Activated T-cell treated with anti-CD3 and anti-CD28 coated beads for 48 hours (primary cell): ENCODE measurements at places on chromosomes 12 and 14.

- DNase-seq = peak; percentile 46
Measured at GRCh38 chr12:53102883-53103807, at the start of gene SOAT2. Gene SOAT2 (plus strand): TSS chr12:53103486. CDS start chr12:53103578, 92 bp downstream.

GRCh38 chr14:64218344-64219240, 75.6 kb downstream of the ESR2 start:
- no peak for DNase-seq

DNA sequence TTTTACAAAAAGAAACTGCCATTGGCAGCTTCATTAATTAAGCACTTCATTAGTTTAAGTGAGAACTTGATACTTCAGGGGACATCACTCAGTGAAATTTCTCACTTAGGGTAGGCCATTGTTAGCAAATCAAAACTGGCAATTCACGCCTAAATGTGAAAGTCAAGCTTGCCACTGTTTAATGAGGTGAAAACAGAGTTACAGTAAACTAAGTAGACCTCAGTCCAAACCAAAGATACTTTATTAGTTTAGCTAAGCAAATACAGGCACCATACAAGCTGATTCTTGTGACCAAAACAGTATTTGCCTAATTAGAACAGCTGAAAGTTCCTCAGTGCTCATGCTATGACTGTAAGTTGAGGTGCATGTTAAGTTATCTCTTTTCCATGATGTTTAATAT, 176.5 kb upstream of the CPNE8 start:
- no peak for DNase-seq

- no peak for DNase-seq
Measured at GRCh38 chr14:82798276-82798675, 1264.6 kb upstream of the SEL1L start.

DNA sequence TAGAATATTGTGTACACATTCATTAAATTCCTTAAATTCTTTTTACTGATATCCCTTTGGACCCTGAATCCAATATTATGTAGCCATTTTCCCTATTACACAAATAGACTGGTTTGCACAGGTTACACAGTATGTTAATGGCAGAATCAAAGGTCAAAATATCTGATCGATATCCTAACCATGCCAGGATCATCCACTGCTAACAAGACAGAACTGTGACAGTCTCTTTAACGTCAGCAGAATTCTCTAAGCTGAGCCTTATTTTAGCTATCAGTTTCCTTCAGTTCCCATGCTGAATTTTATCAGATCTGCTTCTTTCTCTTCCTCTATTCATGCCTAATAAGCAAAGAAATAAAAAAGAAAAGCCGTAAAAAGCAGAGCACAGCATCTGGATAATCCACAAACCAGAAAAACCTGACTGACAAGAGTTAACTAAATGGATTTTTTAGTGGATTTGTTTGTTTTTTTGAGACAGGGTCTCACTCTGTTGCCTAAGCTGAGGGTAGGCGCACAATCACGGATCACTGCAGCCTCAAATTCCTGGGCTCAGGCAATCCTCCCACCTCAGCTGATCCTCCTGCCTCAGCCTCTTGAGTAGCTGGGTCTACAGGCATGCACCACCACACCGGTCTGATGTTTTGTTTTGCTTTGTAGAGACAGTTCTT, 130.4 kb downstream of the PAWR start:
- no peak for DNase-seq

GRCh38 chr12:74980510-74980909, 229.1 kb downstream of the KCNC2 start:
- no peak for DNase-seq

DNA sequence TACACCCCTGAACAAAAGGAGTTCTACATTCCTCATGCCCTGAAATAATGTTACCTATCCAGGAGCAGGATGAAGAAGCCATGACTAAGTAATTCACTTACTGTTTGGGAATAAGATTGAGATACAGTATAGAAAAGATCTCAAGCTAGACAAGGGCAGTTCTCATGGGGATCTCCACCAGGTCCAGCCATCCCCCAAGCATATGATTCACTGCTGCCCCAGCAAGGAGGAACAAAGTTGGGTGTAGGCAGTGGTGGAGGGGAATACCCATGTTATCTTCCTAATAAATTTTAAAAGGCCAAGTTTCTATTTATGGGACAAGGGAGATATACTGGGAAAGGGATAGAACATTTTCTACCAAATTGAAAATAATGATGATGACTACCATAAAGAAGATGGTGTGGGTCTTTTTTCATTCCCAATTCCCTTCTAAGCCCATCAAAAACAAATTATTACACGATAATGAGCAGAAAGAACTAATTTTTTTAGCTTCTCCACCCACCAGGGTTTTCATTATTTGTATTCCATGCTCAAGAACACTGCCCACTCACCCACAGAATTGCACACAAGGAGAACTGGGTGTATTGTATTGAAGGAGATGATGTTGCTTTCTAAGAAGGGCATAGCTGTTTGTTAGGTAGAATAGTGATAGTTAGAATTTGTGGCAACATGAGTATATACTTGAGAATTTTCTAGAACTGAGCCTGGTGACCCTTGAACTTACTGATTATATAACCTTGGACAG, 204.6 kb downstream of the BTG1 start:
- no peak for DNase-seq

DNA sequence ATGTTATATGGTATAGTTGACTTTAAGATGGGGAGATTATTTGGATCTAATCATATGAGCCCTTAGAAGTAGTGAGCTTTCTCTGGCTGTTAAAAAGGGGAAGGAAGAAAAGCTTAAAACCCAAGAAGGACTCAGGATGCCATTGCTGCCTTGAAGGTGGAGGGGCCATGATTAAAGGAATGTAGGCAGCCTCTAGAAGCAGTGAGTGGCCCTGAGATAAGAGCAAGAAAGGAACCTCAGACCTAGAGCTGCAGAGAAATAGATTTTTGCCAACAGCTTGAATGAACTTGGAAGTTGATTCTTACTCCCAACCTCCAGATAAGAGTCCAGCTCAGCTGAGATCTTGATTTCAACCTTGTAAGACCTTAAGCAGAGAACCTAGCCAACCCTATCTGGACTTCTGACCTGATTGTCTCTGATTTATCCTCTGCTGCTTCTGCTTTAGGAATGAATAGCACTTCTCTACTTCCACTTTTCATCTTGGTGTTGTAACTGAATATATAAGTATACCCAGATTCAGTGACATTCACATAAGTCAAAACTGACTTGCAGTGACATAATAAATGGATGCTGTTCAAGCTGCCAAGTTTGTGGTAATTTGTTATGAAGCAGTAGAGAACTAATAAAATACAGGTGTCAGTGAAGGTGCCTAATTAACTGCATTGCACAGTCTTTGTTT, 33.5 kb downstream of the RAD51B start:
- DNase-seq = no peak
